ENCODE measurements at places on chromosomes 2 and 18.

DNA sequence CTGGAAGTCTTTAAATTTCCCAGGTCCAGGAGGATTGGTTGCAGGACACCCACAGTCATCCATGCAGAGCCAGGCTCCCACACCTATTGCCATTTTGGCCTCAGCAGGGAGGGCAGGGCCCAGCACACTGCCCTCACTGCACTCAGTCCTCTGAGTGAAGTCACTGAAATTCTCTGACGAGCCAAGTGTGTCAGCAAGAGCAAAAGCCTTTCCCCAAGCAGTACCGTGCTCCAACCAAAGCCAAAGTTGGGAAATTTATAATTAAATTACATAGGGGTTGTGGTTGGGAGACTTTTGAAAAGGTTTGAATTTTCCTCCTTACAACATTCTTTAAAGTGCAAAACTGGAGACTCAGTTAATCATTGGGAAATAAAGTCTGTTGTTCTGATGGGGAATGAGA lies 98.5 kb upstream of the CD226 start:
- no peak for DNase-seq

- no peak for DNase-seq
Measured at GRCh38 chr2:200939832-200940231, 23.6 kb downstream of the ORC2 start.

- no peak for DNase-seq
Measured at GRCh38 chr18:59141294-59142068, 1.8 kb downstream of the SEC11C start.

- DNase-seq, result no peak
Measured at GRCh38 chr2:105328281-105329196, 996 bp downstream of the TGFBRAP1 start.

DNA sequence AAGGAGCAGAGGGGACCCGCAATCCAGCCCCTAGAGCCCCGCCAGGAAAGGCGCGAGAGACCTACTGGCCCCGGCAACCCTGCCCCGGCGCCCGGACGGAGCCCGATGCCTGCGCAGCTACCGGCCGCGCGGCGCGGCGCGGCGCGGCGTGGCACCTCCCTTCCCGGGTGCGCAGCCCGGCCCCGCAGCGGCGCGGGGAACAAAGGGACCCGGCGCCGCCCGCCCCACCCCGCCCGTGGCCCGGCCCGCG lies 307 bp downstream of the CDH2 start:
- DNase-seq, result no peak

DNA sequence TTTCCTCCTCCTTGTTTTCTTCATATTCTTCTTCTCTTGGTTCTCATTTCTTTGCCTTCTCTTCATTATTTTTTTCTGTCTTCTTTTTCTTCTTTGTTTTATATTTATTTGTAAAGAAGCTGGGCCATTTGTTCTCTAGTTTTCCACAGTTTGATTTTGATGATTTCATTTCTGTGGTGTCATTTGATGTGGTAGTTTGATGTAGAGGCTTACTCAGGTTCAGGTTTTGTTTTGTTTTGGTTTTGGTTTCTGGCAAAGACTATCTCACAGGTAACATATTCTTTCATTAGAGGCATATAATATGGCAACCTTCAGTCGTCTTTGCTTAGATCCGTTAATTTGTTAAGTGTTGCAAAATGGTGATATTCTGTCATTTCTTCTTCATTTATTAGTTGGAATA lies 75.3 kb downstream of the BABAM2 start:
- DNase-seq, result no peak

GRCh38 chr2:62760026-62760425 lies 54.5 kb downstream of the EHBP1 start:
- no peak for DNase-seq

DNA sequence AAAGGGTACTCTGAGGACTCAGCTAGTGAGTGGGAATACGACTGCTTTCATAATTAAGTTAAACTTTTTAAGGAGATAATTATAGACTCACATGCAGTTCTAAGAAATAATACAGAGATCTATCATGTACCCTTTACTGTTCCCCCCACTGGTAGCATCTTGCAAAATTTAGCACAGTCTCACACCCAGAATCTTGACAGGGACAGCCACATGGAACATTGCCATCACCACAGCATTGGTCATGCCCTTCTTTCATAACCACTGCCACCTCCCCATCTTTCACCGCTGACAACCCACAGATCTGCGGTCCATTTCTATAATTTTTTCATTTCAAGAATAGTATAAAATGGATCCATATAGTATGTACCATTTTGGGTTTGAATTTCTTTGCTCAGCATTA lies 37.8 kb downstream of the ARHGEF4 start:
- no peak for DNase-seq
